NB4 (cell line): ENCODE measurements at places on chromosomes 4 and X.

- DNase-seq: no peak
These were observed 19.1 kb downstream of the PAGE2 start for GRCh38 chrX:55107911-55108310.

GRCh38 chrX:107146670-107147069 lies 28.0 kb upstream of the RBM41 start:
- DNase-seq: peak; percentile 12

- DNase-seq: peak; percentile 3
These were observed 142.1 kb upstream of the FTHL17 start for GRCh38 chrX:31213941-31214340.

DNA sequence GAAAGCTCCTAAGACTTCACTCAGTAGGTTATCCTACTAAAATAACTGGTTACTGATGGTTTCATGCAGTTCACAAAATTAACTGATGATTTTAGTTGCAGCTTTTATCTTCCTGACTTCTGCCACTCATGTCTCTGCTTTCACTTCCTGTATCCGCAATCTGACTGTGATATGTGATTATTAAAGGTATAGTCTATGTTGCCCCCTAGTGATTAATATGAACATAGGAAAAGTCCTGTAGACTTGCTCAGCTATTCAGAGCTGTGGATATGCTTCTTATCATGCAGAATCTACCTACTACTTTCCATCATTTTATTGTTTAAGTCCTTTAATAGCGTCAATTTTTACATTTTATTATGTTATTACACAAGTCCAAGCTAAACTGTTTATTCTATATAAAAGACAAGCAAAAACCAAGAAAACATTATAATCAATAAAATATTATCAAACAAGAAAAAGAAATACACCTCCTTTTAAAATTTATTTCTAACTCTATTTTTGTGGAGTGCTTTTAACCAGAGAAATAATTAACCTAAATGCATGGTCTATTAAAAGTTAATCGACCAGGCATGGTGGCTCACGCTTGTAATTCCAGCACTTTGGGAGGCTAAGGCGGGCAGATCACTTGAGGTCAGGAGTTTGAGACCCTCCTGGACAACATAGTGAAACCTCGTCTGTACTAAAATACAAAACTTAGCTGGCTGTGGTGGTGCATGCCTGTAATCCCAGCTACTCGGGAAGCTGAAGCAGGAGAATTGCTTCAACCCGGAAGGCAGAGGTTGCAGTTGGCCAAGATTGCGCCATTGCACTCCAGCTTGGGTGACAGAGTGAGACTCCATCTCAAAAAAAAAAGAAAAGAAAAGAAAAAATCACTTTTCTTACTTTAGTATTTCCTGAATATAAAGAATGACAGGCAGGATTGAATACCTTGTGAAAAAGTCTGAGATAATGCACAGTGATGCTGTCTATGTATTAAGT lies 40.4 kb upstream of the TLR2 start:
- peak; percentile 74 for DNase-seq

DNA sequence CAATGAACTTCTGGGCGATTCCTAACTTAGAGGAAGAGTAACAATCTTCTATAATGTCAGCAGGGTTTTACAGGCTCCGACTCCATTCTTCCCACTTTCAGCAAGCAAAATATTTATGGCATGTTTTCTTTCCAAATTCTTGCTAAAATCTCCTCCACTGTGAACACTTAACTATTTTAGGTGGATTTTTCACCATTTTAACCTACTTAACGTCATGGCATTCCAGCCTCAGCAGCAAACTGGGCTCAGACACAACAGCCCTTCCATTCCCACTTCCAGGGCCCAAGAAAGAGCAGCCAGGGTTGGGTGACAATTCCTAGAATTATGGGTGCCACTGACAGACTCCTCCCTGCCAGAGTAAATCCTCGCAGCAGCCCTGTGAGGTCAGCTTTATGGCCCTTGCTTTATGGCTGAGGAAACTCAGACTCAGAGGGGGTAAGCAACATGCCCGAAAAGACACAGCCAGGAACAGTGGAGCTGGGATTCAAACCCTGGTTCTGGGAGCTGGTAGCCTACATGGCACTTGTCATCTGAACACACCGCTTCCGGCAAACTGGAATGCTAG lies 112.8 kb upstream of the MAP3K15 start:
- no peak for DNase-seq

DNA sequence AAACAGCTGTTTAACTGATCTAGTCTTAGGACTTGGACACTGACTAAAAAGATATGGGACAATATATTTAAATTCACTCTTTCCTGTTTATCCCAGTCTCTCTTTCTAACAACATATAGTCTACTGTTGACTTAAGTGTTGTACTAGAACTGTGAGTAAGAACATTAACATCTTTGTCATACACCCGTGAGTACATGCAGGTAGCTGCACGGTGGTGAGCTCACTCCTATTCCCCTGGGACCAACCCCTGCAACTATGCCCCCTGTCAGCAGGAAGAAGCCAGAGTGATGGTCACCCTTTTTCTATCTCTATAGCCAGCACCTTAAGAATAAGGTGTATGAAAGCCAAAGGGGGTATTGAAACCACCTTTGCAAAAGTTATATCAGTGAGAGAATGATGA lies 17.6 kb downstream of the TBL1X start:
- DNase-seq: no peak

GRCh38 chr4:11297201-11297600 lies 131.5 kb downstream of the HS3ST1 start:
- DNase-seq: no peak

GRCh38 chr4:1398681-1399507 lies 7.3 kb downstream of the NKX1-1 start:
- no peak for DNase-seq

GRCh38 chr4:115575851-115576250 lies 462.4 kb upstream of the NDST4 start:
- no peak for DNase-seq

DNA sequence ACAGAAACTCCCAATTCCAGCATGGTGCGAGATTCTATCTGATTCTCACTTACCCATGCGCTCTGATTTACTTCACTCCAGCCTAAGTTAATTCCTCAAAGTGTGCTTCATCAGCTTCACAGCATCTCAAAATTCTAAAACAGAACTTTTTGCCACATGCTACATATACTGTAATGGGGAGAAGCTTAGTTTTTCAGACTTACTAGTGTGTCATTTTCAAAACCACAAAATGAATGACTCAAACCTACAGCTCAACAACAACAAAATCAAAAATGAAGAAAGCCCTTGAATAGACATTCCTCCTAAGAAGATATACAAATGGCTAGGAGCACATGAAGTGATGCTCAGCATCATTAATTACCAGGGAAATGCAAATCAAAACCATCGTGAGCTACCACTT lies 14.9 kb downstream of the IRF2 start:
- DNase-seq: no peak

GRCh38 chrX:30865015-30865414 lies 24.0 kb downstream of the TAB3 start:
- DNase-seq: peak; percentile 16

DNA sequence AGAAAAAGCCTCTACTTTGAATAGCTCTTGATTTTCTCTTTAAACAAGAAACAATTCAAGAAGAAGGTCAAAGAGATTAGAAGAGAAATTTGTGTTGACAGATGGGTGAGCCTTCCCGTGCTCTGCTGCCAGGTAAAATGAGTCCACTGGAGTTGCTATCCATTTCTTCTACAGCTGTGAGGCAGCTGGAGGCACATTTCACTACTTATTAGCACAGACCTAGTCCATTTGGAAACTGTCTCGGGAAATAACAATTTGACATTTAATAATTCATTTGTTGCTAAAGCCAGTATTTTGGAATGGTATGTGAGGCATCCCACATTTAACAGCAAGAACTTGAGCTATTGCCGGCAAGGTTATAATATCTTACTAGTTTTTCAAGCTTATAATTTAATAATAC lies 396.8 kb upstream of the GRIA3 start:
- no peak for DNase-seq

GRCh38 chr4:29319663-29320340 lies 1400.4 kb upstream of the PCDH7 start:
- DNase-seq: no peak

DNA sequence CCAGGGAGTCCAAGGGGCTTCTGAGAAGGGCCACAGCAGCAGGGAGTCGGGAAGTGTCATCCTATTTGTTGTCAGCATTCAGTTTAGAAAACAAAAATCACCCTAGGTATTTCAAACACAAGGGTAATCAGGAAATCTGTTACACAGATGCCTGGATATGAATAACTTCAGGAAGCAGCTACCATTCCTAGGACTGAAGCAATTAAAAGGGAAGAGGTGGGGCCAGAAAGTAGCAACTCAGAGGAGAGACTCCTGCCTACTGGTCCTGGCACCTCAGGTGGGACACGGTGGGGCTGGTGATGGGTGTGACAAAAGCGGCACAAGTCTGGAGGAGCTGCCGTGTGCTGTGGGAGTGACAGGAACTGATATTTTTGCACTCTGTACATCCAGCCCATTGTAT lies 107.9 kb downstream of the PDGFRA start:
- no peak for DNase-seq

GRCh38 chrX:137568741-137569469 lies 3.0 kb downstream of the ZIC3 start:
- DNase-seq: no peak

DNA sequence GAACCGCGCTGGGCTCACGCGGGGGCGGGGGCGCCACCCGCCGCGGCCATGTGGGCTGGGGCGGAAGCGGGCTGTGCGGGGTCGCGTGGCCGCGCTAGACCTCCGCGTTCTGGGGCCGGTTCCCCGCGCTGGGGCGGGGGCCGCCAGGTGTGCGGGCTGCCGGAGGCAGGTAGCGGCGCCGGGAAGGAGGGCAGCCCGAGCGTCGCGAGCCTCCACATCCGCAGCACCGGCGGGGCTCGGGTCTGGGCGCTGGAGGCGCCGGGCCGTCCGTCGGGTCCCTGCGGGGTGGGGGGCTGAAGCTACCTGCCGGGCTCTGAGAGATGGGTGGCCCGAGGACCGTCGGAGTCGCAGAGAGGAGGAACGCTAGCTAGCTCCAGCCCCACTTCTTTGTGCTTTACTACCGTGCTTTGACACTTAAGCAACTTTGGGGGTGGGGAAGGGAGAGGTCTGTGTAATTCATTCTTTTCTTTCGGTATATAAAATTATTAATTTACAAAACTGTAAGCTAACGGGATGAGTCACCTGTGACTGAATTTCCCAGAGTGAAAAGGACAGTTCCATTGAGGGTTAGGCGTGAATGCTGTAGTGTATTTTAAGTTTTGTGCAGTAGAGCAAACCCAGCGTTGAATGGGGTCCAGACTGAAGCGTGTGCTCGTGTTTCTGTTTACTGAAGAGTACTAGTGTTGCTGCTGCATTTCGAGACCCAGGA lies 689 bp downstream of the METAP1 start:
- DNase-seq: peak; percentile 51

DNA sequence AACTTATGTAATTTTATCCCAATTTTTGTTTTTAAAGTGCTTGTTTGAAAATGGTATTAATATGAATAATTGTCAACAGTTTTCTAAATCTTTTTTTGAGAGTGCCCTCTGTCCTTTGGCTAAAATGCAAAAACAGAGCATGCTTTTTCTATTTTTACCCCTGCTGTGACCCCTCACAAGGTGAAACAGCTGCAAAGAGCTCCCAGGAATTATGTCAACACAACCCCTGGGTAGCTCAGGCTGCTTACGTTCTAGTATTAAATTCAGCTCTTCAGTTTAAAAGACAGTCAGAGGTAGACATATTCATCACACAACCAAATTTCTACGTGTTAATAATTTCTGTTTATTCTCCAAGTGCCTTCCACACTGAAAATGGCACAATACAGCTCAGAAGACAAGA lies 367.5 kb downstream of the PRDM5 start:
- no peak for DNase-seq

GRCh38 chr4:11614426-11614825 lies 185.7 kb upstream of the HS3ST1 start:
- DNase-seq: no peak

GRCh38 chr4:6245246-6246169 lies 24.1 kb upstream of the WFS1 start:
- DNase-seq: no peak

DNA sequence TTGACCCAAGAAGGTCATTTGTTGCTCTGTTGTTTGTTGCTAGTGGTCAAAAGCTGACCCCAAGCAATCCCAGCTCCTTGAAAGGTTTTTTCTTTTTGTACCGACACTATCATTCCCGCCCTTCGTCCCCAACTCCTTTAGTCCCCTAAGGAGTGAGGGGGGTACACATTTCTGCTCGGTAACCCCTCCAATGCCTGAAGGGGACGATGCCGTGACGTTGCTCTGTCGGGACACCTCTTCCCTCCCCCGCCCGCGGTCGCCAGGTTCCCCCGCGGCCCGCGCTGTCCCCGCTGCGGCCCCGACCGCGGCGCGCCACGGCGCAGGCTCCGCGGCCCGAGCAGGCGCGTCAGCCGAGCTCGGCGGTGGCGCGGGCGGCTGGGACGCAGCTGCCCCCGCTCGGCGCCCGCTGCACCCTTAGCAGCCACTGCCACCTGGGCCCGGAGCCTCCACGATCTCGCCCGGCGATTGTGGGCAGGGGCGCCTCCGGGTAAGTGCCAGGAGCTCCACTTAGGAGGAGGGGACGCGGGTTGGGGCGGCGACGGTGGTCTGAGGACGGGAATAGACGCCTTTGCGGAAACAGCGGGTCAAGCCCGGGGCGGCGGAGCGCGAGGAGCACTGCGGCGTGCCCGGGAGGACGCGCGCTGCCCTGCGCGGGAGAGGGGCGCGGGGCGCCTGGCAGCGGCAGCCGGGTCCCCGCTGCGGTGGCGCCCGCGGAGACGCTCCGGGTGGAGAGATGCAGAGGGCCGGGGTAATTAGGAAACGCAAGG lies at the start of gene GLRB:
Gene GLRB (plus strand): TSS at position 340 of the 767 bp plus-strand sequence. CDS start 1,875 bp downstream, outside the sequence.
- no peak for DNase-seq

- DNase-seq: no peak
These were observed 228.8 kb upstream of the PGRMC2 start for GRCh38 chr4:128516301-128516969.

DNA sequence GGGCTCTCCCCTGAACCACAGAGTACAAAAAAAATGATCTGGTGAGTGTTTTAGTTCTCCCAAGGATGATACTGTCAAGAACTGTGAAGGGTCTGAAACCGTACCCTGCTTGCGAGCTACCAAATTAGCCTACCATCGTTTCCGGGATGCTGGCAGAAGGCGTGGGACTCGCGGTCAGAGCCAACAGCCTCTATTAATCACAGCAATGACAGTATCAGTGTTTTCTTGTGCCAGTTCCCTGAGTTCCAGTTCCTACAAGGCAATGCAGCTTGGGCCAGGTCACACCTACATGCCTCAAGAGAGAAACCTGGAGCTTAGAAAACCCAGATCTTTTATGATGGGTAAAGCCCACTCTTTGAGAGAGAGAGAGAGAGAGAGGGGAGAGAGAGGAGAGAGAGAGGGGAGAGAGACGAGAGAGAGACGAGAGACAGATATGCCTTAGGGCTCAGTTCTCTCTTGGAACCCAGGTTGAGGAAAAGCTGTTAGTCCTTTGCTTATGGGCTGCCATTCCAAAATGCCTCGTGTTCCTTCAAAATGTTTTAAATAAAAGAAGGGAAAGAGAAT lies 327.8 kb downstream of the ARHGAP10 start:
- DNase-seq: no peak

- no peak for DNase-seq
These were observed 945.5 kb upstream of the PCDH10 start for GRCh38 chr4:132203618-132204017.
